ENCODE measurements at places on chromosomes 5 and 9.

DNA sequence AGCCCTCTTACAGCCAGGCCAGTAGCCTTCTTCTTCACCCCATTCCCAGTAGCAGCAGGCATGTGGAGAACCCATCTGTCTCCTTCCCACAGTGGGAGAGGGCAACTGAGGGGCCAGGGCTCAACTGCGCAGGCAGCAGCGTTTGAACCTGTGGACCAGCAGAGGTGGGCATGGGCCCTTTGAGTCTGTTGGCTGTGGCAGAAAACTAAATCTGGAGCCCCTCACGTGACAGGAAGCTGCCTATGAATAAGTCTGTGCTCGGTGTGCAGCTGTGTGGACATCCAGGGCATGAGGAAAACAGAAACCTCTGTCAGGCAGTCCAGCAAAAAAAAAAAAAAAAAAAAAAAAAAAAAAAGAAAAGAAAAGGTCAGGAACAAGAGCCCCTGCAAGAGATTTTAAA, 189.2 kb upstream of the NR3C1 start:
- no peak for DNase-seq

DNA sequence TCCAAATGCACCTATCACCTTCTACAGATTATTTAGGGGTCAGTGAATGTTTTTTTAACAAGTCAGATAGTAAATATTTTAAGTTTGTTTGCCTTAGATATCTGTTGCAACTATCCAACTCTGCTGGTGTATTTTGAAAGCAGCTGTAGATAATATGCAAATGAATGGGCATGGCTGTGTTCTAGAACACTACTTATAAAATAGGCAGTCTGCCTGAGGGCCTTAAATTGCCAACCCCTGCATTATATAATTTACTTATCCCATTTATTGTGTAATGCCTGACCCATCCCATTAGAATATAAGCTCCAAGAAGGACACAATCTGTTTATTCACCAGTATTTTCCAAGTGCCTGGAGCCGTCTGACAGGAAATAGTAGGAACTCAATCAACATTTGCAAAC, 149.0 kb downstream of the TTC39B start:
- no peak for DNase-seq

DNA sequence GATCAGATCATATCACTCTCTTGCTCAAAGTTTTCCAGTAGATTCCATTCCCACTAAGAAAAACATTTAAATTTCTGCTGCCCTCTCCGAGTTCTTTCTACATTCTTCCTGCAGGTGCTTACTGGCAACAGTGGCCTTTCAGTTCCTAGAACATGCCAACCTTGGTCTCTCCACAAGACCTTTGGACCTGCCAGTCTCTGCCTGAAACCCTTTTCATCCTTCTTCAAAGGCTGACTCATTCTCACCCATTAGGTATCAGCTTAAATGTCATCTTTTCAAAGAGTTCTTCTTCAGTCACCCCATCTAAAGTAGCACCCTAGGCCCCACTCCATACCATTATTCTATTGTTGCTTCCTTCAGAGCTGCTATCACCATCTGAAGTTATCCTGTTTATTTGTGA, 21.8 kb downstream of the PPIC start:
- no peak for DNase-seq

DNA sequence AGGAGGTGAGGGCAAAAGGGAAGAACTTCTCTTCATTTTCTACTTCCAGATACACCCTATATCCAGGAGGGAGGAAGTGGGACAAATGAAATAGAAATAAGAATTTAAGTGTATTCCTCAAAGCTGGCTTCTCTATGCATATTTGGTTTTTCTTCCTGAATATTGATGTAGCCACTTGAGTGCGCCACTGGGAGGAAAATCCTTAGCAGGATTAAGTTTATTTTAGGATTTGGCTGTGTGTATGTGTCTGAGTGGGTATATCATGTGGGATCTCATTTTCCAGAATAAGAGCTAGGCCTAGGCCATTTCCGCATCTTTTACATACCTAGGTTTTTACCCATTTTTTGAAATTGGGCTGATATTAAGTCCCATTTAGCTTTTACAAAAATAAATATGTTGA, 42.5 kb downstream of the MAP1B start:
- no peak for DNase-seq

DNA sequence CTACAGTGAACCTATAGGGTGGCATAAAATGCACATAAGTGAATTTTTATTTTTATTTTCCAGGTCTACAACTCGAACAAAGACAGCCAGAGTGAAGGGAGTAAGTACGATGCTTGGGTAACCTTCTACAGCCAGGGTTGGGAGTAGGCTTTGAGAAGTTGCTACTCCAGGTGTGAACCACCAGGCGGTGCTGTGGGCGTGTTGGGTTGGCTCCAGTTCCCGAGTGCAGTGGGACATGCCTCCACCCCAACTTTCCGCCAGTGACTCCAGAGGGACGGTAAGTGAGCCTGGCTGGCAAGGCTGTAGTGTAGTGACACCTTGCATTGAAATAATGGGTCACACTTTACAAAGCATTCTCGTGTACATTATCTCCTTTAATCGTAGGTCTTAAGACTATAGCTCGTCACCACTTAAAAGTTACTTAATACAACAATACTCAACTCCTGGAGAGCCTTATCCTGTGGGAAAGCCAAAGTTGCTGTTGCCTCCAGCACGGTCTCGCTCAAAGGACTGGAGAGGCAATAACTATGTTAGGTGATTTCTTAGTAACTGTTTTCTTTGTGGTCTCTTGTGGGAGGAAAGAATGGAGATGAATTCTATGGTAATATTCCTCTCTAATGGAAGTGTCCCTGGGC, 244.0 kb downstream of the ARHGAP26 start:
- DNase-seq, result no peak

GRCh38 chr9:20636888-20637440, 14.7 kb upstream of the MLLT3 start:
- no peak for DNase-seq

DNA sequence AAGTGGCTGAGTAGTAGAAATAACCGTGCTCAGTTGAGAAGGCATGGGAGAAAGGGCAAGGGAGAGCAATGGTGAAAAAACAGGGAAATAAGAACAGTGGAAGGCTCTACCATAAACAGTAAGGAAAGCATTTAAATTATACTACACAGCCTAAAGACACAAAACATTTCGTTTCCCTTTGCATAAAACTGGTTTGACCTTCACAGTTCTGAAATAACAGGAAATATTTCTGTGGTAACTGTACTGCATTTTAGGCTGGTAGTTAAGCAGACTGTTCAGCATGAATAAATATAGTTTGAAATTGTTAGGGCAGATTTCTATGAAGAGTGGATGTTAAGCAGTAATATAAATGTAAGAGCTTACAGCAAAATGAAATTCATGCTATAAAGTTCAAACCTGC, 147.5 kb downstream of the CSNK1G3 start:
- no peak for DNase-seq

DNA sequence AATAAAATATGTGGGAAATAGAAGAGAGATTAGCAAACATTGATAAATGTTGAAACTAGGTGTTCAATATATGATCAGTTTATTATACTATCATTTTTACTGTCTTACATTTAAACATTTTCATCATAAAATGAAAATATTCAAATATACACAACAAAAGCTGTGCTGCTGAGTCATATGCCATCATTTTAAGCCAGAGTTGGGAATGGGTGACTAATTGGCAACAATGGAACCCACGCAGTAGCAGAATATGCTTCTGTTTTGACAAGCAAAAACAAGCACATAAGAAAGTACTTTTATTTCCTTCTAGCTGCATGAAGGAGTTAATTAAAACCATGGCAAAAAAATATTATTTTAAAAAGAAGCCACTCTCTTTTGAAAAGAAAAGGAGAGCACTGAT, 340.0 kb upstream of the EDIL3 start:
- DNase-seq, result no peak

DNA sequence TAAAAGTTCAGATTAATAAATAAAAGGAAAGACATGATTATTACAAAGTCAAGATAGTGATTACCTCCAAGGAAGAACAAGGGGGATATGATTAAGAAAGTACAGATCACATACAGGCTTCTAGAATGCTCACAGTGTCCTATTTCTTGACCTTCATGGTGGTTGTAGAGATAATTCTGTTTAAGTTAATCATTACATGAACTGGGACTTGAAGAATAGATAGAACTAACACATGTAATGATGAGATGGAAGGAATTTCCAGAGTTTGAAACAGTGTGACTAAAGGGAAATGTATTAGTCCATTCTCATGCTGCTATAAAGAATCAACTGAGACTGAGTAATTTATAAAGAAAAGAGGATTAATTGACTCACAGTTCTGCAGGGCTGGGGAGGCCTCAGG, 72.7 kb downstream of the LURAP1L start:
- DNase-seq, result no peak

GRCh38 chr9:134978272-134978671, 60.6 kb upstream of the FCN1 start:
- no peak for DNase-seq

GRCh38 chr5:159990506-159990905, 18.4 kb upstream of the TTC1 start:
- no peak for DNase-seq

DNA sequence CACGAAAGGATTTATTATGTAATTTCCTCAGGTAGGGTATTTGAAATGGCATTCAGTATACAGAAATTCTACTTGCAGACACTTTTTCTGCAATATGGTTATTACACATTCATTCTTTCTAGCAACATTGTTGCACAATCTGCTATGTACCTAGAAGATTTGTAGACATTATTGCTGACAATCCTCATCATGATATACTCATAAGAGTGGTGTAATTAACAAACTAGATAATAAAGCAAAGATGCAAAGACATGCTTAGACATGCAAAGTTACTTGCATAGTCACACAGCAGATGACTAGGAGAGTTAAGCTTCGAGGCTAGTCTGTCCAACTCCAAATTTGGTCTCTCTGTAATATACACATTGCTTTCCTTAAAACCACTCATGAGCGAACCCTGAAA, 317.1 kb downstream of the ASTN2 start:
- no peak for DNase-seq

GRCh38 chr9:126615245-126615790, 1.6 kb downstream of the LMX1B start:
- no peak for DNase-seq

DNA sequence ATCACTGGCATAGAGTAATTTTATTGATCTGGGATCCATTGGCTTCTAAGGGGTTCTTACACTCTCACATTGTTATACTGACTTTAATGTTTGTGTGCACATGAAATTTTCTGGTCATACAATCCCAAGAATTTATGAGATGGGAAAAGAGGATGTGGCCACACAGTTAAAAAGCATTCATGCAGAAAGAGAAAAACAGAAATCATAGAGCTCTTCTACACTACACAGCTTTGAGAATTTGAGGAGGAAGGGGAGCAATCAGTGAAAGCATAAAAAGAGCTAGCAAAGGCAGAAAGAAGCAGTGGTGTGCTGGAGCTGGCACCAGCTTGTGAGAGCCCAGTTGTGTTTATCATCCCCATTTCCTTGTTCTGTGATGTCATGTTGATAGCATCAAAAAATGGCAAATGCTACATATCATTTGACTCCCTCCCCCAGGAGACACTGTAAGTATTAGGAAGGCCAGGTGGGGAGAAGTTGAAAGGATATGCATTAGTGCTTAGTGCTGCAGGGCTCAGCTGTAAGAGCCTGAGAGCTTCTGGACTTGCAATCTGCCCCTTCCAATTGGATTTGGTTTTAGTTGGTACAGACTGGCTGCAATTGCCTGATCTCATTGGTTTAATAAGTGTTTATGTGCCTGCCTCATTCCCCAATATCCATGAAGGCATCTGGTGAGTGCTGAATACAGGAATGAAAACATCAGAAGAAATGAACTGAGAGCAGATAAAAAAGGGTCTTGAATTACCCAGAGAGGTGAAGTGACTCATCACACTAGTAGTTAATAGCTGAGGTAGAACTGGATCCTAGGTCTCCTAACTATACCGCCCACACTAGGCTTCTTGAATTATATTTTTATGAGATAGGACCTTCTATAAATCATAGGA, 30.9 kb downstream of the RHOBTB3 start:
- no peak for DNase-seq

DNA sequence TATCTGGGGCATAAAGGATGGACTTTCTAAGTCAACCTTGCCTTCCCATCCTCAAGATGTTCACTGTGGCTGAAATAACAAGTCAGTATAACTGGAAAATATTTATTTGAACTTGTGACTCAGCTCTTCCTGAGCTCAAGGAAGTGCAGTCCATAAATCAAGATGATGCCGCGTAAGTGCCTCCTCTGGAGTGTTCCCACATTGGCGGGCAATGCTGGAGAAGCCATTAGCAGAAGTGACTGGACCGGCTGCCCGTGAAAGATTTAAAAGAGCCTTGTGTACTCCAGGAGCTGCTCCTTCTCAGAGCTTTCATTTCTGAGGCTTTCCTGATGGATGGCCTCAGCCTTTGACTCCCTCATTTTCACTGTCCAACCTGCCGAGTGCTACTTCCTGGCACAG, 17.4 kb downstream of the TMOD1 start:
- no peak for DNase-seq
